ENCODE measurements at places on chromosomes 4 and X. TPM values are rescaled to one million over a fixed set of nuclear protein-coding genes. Genes with fewer than 3 reads are reported as not detected.
A peak's percentile ranks its signal among the peaks of the same experiment; 100 is the strongest.

DACH2 gene
- total RNA-seq, result not detected

TBC1D9 gene
- 252 TPM for total RNA-seq

DTHD1 gene
- not detected for total RNA-seq

BMPR1B gene
- not detected for total RNA-seq

CCNA2 gene
- total RNA-seq, result 0.94 TPM

LDB2 gene
- total RNA-seq, result not detected

KCTD8 gene
- not detected for total RNA-seq

C4orf51 gene
- not detected for total RNA-seq

NXF2 gene
- not detected for total RNA-seq

ZNF518B gene
- total RNA-seq, result 39.8 TPM

RNF212 gene
- total RNA-seq, result 3.8 TPM

MXRA5 gene
- not detected for total RNA-seq

MXD4 gene
- total RNA-seq, result 70.6 TPM

LRP2BP gene
- total RNA-seq, result 1.6 TPM

UGT2A1 gene
- not detected for total RNA-seq

GRCh38 chr4:11949355-11949754 is 520.7 kb upstream of the HS3ST1 start:
- no peaks in the 10 kb centered on the region for H3K36me3 ChIP-seq
- no peaks in the 10 kb centered on the region for H3K27me3 ChIP-seq

- no peak overlapping the region for H3K4me3 ChIP-seq
- no peaks in the 10 kb centered on the region for H3K36me3 ChIP-seq
- no peak overlapping the region for H3K27ac ChIP-seq
Observed at GRCh38 chr4:106063009-106063408, 167.7 kb downstream of the NPNT start.

- H3K27ac ChIP-seq, result no peak overlapping the region
- no peak for DNase-seq
- H3K27me3 ChIP-seq, result no peaks in the 10 kb centered on the region
Observed at GRCh38 chr4:178142724-178143123, 700.5 kb upstream of the AGA start.

- H3K27ac ChIP-seq, result peak overlapping the region; percentile 82
- H3K36me3 ChIP-seq, result no peaks in the 10 kb centered on the region
- no peak for DNase-seq
- peak overlapping the region; percentile 90 for H3K4me3 ChIP-seq
- H3K4me1 ChIP-seq, result peaks cover 7% of the 10 kb centered on the region
Observed at GRCh38 chr4:90126805-90127204, 389 bp upstream of the CCSER1 start.

DNA sequence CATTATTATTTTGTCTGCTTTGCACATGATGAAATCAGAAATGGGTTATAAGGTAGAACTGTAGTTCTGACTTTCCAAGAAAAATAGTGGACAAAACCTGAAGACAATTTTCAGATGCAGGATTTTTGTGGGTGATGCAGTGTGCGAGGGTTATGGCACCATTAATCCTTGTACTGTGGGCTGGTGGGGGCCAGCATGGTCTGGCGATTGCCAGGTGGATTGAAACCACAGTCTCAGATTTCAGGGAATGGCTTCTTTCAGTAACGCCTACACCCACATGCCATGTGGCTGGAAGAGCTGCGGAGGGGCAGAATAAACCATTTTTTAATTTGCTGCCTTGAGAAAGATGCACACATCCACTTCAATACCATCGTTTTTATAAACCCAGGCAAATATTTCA is 150.5 kb downstream of the ARSF start:
- H3K27ac ChIP-seq, result no peak overlapping the region
- no peak overlapping the region for H3K4me3 ChIP-seq
- DNase-seq, result no peak
- H3K27me3 ChIP-seq, result no peaks in the 10 kb centered on the region

DNA sequence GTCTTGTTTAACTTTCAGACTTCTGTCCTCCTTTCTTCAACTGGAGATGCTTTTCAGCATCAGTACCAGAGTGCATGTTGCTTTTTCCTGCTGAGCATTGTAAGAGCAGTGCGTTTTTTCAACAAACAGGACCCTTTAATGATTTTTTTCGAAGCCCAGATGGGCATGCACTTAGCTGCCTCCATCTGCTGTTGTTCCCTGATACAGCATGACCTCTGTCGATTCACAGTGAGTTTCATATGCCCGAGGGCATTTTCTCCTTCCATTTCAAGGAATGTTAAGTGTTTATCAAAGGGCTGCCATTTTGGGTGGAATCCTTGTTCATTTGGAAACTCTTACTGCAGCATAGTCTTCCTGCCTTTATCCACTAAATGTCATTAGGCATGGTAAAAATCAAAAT is 428.6 kb downstream of the DTHD1 start:
- H3K4me3 ChIP-seq, result no peak overlapping the region
- no peak for DNase-seq
- no peak overlapping the region for H3K27ac ChIP-seq
- no peaks in the 10 kb centered on the region for H3K4me1 ChIP-seq

DNA sequence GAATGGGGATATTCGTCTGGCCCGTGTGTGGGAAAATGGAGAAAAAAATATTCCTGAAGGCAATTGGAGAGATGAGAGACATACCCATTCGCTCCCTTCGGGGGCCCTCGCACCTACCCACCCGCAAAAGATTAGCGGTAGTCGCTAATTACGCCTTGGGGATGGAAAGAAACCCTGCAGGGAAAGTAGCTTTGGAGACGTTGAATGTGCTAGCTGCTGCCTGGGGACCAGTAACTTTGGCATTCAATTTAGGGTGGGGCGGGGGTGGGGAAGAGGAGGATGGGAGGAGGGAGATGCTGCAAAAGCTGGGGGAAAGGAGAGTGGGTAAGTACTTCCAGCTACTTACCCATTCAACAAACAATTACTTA is 407 bp upstream of the ZC4H2 start:
- H3K36me3 ChIP-seq, result no peaks in the 10 kb centered on the region
- peak overlapping the region; percentile 64 for H3K4me3 ChIP-seq
- no peaks in the 10 kb centered on the region for H3K27me3 ChIP-seq
- H3K27ac ChIP-seq, result no peak overlapping the region
- DNase-seq, result no peak

- no peaks in the 10 kb centered on the region for H3K27me3 ChIP-seq
- no peak overlapping the region for H3K27ac ChIP-seq
- H3K36me3 ChIP-seq, result no peaks in the 10 kb centered on the region
- DNase-seq, result peak; percentile 56
- H3K4me1 ChIP-seq, result no peaks in the 10 kb centered on the region
- no peak overlapping the region for H3K4me3 ChIP-seq
Observed at GRCh38 chr4:41887821-41888686, 47.2 kb upstream of the TMEM33 start.

DNA sequence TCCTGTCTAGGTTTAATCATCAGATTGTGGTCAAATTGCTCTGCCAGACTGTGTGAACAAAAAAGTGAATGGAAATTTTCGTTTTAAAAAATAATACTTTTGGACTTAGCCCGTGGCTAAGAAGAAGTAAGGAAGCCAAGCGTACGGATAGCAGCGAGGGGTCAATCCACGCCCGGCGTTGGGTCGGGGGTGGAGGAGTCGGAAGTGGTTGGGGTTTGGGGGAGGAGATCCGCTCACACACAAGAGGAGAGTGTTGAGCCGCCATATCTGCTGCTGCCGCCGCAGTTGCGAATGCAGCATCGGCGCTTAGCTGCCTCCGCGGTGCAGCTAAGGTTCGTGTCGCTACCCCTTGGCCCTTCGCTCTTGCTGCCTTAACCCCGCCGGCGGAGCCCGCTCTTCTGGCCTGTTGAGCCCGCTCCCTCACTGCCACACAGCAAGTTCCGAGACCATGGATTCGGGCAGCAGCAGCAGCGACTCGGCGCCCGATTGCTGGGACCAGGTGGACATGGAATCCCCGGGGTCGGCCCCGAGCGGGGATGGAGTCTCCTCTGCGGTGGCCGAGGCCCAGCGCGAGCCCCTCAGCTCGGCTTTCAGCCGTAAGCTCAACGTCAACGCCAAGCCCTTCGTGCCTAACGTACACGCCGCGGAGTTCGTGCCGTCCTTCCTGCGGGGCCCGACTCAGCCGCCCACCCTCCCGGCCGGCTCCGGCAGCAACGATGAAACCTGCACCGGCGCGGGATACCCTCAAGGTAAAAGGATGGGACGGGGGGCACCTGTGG is at the start of gene GSPT2:
GSPT2 (plus strand) TSS at position 264 of the 779 bp plus-strand sequence; CDS start at position 449, 185 bp downstream.
- H3K27ac ChIP-seq, result peak within 1 kb of the TSS; percentile 59
- no peaks in the 10 kb centered on the region for H3K27me3 ChIP-seq
- peak; percentile 73 for DNase-seq
- no peaks in the 10 kb centered on the region for H3K4me1 ChIP-seq
- peaks cover 8% of the 10 kb centered on the region for H3K36me3 ChIP-seq

- no peak overlapping the region for H3K4me3 ChIP-seq
- H3K27ac ChIP-seq, result no peak overlapping the region
- no peaks in the 10 kb centered on the region for H3K27me3 ChIP-seq
- DNase-seq, result no peak
Observed at GRCh38 chr4:3449047-3449573, 7.3 kb downstream of the HGFAC start.

- no peaks in the 10 kb centered on the region for H3K27me3 ChIP-seq
- H3K27ac ChIP-seq, result no peak overlapping the region
- no peaks in the 10 kb centered on the region for H3K36me3 ChIP-seq
- no peak overlapping the region for H3K4me3 ChIP-seq
Observed at GRCh38 chr4:8544282-8544681, 35.9 kb upstream of the GPR78 start.

- peak; percentile 84 for DNase-seq
- H3K27ac ChIP-seq, result no peak overlapping the region
- H3K36me3 ChIP-seq, result no peaks in the 10 kb centered on the region
- H3K4me3 ChIP-seq, result no peak overlapping the region
- no peaks in the 10 kb centered on the region for H3K27me3 ChIP-seq
Observed at GRCh38 chr4:78644744-78645330, 93.3 kb downstream of the ANXA3 start.

DNA sequence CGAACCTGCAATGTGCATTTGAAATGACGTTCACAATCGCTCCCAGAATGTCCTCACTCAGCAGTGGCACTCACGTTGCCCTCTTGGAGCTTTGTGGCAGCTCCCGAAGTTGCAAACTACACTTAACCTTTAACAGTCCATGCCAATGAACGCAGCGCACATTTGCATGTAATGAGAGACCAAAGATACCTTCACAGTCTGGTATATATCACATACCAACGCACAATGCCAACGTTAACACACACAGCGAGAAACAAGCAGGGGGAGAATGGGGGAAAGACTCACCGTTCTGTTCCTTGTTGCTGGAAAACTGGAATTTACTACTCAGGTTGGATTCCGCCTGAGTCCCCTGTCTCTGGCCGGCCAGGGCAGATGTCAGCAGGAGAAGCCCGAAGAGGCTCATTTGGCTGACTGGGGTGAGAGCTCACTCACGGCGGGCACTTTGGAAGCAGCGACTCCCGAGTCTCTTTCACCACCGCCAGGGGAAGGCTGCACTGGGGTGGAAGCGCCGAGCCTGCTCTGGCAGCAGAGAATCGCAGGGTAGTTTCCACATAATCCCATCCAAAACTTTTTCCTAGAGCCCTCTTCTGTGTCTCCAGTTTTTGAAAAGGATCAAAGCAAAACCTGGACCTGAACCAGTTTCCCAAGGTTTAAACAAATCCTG is 966 bp downstream of the PDGFC start:
- no peak for DNase-seq
- H3K27ac ChIP-seq, result no peak overlapping the region
- no peaks in the 10 kb centered on the region for H3K36me3 ChIP-seq
- H3K4me3 ChIP-seq, result no peak overlapping the region
- H3K4me1 ChIP-seq, result peaks cover 11% of the 10 kb centered on the region
- H3K27me3 ChIP-seq, result peaks cover 19% of the 10 kb centered on the region

- peaks cover 4% of the 10 kb centered on the region for H3K36me3 ChIP-seq
- DNase-seq, result no peak
- no peaks in the 10 kb centered on the region for H3K27me3 ChIP-seq
- H3K27ac ChIP-seq, result no peak overlapping the region
- peaks cover 6% of the 10 kb centered on the region for H3K4me1 ChIP-seq
Observed at GRCh38 chrX:47902161-47902560, 65.5 kb downstream of the ZNF81 start.

DNA sequence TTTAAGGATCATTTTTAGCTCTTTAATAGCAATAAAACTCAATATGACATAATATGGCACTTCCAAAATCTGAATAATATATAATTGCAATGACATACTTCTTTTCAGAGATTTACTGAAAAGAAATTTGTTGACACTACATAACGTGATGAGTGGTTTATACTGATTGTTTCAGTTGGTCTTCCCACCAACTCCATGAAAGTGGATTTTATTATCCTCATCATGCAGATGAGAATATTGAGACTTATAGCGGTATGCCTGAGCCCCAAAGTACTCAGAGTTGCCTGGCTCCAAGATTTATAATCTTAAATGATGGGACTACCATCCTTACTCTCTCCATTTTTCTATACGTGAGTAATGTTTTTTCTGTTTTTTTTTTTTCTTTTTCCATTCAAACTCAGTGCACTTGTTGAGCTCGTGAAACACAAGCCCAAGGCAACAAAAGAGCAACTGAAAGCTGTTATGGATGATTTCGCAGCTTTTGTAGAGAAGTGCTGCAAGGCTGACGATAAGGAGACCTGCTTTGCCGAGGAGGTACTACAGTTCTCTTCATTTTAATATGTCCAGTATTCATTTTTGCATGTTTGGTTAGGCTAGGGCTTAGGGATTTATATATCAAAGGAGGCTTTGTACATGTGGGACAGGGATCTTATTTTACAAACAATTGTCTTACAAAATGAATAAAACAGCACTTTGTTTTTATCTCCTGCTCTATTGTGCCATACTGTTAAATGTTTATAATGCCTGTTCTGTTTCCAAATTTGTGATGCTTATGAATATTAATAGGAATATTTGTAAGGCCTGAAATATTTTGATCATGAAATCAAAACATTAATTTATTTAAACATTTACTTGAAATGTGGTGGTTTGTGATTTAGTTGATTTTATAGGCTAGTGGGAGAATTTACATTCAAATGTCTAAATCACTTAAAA is 15.3 kb downstream of the ALB start:
- H3K4me1 ChIP-seq, result no peaks in the 10 kb centered on the region
- no peak overlapping the region for H3K4me3 ChIP-seq
- no peaks in the 10 kb centered on the region for H3K36me3 ChIP-seq
- DNase-seq, result no peak

- H3K27ac ChIP-seq, result no peak overlapping the region
- H3K4me1 ChIP-seq, result no peaks in the 10 kb centered on the region
- DNase-seq, result no peak
- H3K4me3 ChIP-seq, result no peak overlapping the region
- H3K27me3 ChIP-seq, result no peaks in the 10 kb centered on the region
- H3K36me3 ChIP-seq, result no peaks in the 10 kb centered on the region
Observed at GRCh38 chr4:8828869-8829268, 42.8 kb downstream of the HMX1 start.

GRCh38 chrX:147533426-147533825 is 378.3 kb upstream of the FMR1 start:
- H3K27me3 ChIP-seq, result no peaks in the 10 kb centered on the region
- H3K4me1 ChIP-seq, result no peaks in the 10 kb centered on the region
- no peak overlapping the region for H3K27ac ChIP-seq
- H3K4me3 ChIP-seq, result no peak overlapping the region
- no peaks in the 10 kb centered on the region for H3K36me3 ChIP-seq

- DNase-seq, result no peak
- peaks cover 14% of the 10 kb centered on the region for H3K4me1 ChIP-seq
- no peaks in the 10 kb centered on the region for H3K27me3 ChIP-seq
- H3K36me3 ChIP-seq, result peaks cover 19% of the 10 kb centered on the region
- H3K27ac ChIP-seq, result no peak overlapping the region
- H3K4me3 ChIP-seq, result no peak overlapping the region
Observed at GRCh38 chr4:109816894-109817293, 1.3 kb downstream of the GAR1 start.
